Upper lobe of right lung (tissue), 1 donor: ENCODE measurements at places on chromosomes 3 and 15. TPM values are rescaled to one million over a fixed set of nuclear protein-coding genes. Genes with fewer than 3 reads are reported as not detected.

C2CD4A gene
- 0.14 TPM for total RNA-seq

HRG gene
- total RNA-seq: not detected

PTPN23 gene
- 56.2 TPM for total RNA-seq

CYP1A1 gene
- 2.4 TPM for total RNA-seq

GAP43 gene
- total RNA-seq: not detected

UMPS gene
- total RNA-seq: 22.2 TPM

IL17RB gene
- 12.4 TPM for total RNA-seq

SLC49A4 gene
- total RNA-seq: 14.2 TPM

GOLGA6L1 gene
- not detected for total RNA-seq

ACP3 gene
- total RNA-seq: 11.5 TPM

SST gene
- not detected for total RNA-seq

PARP15 gene
- total RNA-seq: 9.7 TPM

TM4SF4 gene
- 0.49 TPM for total RNA-seq

ABI3BP gene
- total RNA-seq: 207 TPM

MAP6D1 gene
- total RNA-seq: 1.2 TPM

TMEM212 gene
- total RNA-seq: not detected

GATM gene
- total RNA-seq: 7.2 TPM

HDGFL3 gene
- 40.3 TPM for total RNA-seq

SCAANT1 gene
- not detected for total RNA-seq

ITIH1 gene
- not detected for total RNA-seq

SI gene
- not detected for total RNA-seq

CAPN3 gene
- 45.4 TPM for total RNA-seq

FRMD4B gene
- 60.7 TPM for total RNA-seq

EFHB gene
- total RNA-seq: 0.90 TPM

LXN gene
- 20.9 TPM for total RNA-seq

SLC22A14 gene
- total RNA-seq: 0.20 TPM

MED12L gene
- 0.69 TPM for total RNA-seq

ATP6V1A gene
- 102 TPM for total RNA-seq

DPPA2 gene
- not detected for total RNA-seq

CCR8 gene
- not detected for total RNA-seq

NEK10 gene
- total RNA-seq: 0.49 TPM

SHC4 gene
- total RNA-seq: 0.32 TPM

ZNF385D gene
- total RNA-seq: 9.4 TPM

BCL6 gene
- total RNA-seq: 106 TPM

CASR gene
- total RNA-seq: 0.20 TPM

C3orf52 gene
- total RNA-seq: 20.1 TPM

TMCO5A gene
- not detected for total RNA-seq

DUOX1 gene
- total RNA-seq: 327 TPM

SLC51A gene
- total RNA-seq: not detected
